Stimulated activated CD4-positive, alpha-beta T cell treated with anti-CD3 and anti-CD28 coated beads, Interleukin-12 subunit alpha, Interleukin-12 subunit beta, amount 100 ng/mL, for 48 hours (primary cell): ENCODE measurements at places on chromosomes 6 and 20.

DNA sequence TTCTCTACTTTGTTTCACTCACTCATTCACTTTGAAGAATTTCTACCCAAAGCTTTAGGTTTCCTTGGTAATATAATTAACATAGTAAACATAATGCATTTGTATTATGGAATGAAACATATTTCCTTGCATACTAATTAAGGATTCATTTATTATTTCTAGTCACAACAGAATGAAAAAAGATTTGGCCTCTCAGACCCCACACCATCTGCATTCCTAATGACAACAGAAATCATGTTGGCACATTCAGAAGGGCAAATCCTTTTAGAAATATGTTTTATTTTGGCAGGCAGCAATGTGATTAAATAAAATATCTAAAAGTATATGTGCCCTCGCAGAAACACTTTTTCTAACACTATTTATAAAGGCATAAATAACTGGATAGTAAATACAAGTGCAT lies 163.4 kb downstream of the HTR1B start:
- DNase-seq, result no peak

DNA sequence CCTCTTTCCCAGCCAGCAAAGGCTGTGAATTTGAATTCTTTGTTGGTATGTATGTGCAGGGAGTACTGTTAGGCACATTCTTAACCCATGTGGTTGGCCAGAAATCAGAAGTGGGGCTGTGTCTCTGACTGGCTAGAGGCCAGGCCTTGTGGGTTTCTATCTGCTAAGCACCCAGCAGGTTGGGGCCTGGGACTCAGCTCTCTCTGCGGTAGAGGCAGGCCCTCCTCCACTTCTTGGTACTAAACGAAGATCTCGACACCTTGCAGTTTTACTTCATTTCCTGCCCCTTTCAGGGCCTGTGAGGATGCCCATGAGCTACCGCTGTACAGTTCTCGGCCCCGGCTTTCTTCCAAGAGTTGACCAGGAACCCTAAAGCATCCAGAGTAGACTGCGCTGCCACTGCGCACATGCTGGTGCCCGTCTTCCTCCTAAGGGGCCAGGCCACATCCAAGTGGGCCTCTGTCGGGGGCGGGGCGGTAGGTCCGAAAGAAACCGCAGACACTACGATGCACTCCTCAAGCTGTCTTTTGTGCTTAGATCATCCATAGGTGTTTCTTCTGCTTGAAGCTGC lies 51.1 kb downstream of the TCP11 start:
- no peak for DNase-seq

DNA sequence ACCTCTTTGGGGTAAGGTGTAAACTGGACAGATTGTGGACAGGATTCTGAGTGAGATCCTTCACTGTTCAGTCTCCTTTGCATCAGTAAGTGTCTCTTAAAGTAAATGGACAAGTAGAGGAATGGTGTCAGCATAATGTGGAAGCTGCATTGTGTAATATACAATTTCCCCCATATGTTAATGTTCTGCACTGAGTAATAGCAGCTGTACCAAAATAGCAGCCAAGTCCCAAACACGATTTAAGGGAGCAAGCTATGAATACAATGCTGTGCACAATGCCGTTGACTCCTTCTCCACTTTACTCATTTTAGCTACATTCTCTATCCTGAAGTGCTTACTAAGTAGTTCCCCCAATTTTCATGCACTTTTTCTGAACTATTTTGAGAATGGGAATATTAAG lies 21.1 kb upstream of the TRIM26 start:
- no peak for DNase-seq

GRCh38 chr6:81808851-81809570 lies 56.5 kb upstream of the TENT5A start:
- no peak for DNase-seq

DNA sequence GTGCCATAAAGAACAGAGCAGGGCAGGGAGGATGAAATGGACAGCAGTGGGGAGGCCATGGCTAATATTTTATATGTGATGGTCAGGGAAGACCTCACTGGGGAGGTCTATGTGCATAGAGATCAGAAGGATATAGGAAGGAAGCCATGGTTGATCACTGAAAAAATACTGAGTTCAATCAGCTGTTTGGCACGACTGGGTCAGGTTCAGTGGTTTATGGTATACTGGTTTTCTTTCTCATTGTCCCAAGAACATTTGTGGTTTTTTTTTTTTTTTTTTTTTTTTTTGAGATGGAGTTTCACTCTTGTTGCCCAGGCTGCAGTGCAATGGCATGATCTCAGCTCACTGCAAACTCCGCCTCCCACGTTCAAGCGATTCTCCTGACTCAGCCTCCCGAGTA lies 78.3 kb upstream of the TIAM2 start:
- DNase-seq, result no peak

GRCh38 chr6:3209114-3210023 lies 18.1 kb downstream of the TUBB2B start:
- DNase-seq, result peak; percentile 64
